ENCODE measurements at places on chromosomes 16 and 17.

- DNase-seq: no peak
These were observed 246.7 kb upstream of the TBX2 start for GRCh38 chr17:61152898-61153297.

GRCh38 chr16:67177743-67178699 is 5.7 kb downstream of the MATCAP1 start:
- DNase-seq: no peak

DNA sequence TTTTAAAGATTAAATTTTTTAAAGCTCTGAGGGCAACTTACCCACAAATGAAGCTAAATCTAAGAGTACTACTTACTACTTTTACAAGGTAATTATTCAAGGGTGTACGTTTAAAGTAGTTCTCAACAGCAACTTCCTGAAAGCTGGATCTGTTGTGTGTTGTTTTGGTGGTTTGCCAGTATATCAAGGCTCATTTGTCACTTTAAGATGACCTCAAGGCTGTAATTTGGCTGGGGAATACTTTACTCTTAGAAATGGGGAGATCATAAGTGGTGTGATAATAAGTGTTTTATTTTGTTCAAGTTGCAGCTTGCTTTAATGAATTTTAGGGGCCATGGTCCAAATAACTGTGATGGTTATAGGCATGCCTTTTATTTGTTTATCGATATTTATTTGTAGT is 30.4 kb downstream of the AP2B1 start:
- no peak for DNase-seq

- no peak for DNase-seq
These were observed 8.7 kb downstream of the CYBC1 start for GRCh38 chr17:82441691-82442487.

GRCh38 chr16:52498328-52499059 is 48.4 kb downstream of the TOX3 start:
- no peak for DNase-seq

All from stimulated activated CD8-positive, alpha-beta memory T cell treated with anti-CD3 and anti-CD28 coated beads, Interleukin-4, amount 100 ng/mL, for 4 hours (primary cell).